Activated naive CD4-positive, alpha-beta T cell treated with anti-CD3 and anti-CD28 coated beads, Interleukin-2, amount 50 U/mL, for 72 hours (primary cell): ENCODE measurements at places on chromosomes 12 and 14. TPM values are rescaled to one million over a fixed set of nuclear protein-coding genes. Genes with fewer than 3 reads are reported as not detected.

Gene DMAC2L
- 13.6 TPM for total RNA-seq

Gene MGP
- 0.47 TPM for total RNA-seq

- no peak for DNase-seq
Observed at GRCh38 chr12:81340910-81341309, 263.0 kb downstream of the ACSS3 start.

- no peak for DNase-seq
Observed at GRCh38 chr14:63051301-63051700, 6.0 kb upstream of the KCNH5 start.

- no peak for DNase-seq
Observed at GRCh38 chr12:78271546-78271945, 440.9 kb downstream of the NAV3 start.

DNA sequence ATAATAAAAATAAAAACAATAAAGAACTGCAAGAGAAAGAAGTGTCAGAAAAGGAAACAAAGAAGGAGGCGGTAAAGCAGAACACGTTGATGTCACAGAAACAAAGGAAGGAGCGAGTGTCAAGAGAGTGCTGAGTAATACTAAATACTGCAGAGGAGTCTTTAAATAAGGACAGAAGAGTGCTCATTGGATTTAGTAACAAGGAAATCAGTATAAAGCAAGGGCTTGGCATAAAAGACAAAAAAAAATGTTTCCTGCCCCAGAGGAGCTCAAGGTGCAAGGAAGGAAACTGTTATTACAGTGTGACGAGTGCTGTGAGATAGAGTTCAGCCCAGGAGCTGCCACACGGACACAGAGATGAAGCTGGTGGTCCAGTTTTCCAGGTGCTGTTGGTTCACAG, 8.4 kb upstream of the TUBA1A start:
- DNase-seq: no peak
